ENCODE measurements at places on chromosomes 7 and 10.

- H3K4me3 ChIP-seq, result no peak overlapping the region
These were observed 62.8 kb upstream of the ADGRA1 start for GRCh38 chr10:133024704-133025557.

DNA sequence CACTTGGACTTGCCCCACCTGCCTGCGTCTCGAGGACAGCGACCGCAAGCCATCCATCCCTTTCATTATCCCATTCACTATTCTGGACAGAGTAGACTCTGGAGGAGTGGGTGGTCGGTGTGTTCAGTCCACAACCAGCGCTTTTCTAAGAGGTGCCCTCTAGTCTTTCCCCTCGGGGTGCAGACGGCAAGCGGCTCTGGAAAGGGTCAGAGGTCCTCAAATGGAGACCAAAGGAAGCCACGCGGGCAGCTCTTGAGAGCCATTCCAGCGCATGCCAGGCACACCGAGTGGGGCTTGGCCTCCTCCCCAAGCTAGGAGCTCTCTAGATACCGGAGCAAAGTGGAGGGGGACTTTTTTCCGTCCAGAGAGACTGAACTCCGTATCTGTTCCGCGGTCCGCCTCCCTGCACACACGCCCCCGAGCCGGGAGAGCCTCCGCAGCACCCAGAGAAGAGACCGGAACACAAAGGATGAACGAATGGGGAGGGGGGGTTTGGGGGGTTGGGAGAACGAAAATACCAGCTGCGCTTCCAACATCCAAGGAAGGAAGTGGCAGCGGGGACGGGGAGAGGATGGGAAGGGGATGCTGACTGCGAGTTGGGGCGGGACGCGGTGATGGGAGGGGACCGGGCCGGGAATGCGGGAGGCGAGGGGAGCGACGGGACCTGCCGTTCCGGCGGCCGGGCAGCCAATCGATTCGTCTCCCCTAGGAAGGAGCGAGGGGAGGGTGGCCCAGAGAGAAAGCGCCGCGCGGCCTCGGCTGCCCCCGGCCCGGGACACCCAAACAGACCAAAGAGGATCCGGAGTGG, 515 bp downstream of the GSDME start:
- H3K4me1 ChIP-seq, result no peaks in the 10 kb centered on the region
- DNase-seq, result no peak
- H3K27me3 ChIP-seq, result no peaks in the 10 kb centered on the region
- peak overlapping the region; percentile 77 for H3K4me3 ChIP-seq

GRCh38 chr10:70715853-70716795, 43.8 kb downstream of the ADAMTS14 start:
- H3K4me1 ChIP-seq, result no peaks in the 10 kb centered on the region
- H3K27me3 ChIP-seq, result no peaks in the 10 kb centered on the region
- no peaks in the 10 kb centered on the region for H3K36me3 ChIP-seq

GRCh38 chr7:116957874-116958273, 4.6 kb downstream of the ST7 start:
- H3K36me3 ChIP-seq, result no peaks in the 10 kb centered on the region
- no peak overlapping the region for H3K4me3 ChIP-seq
- H3K4me1 ChIP-seq, result no peaks in the 10 kb centered on the region
- no peaks in the 10 kb centered on the region for H3K27me3 ChIP-seq
- DNase-seq, result no peak

GRCh38 chr10:2893158-2893845, 174.0 kb upstream of the PFKP start:
- no peak overlapping the region for H3K4me3 ChIP-seq
- H3K27ac ChIP-seq, result no peak overlapping the region
- DNase-seq, result no peak
- H3K4me1 ChIP-seq, result no peaks in the 10 kb centered on the region
- no peaks in the 10 kb centered on the region for H3K36me3 ChIP-seq
- no peaks in the 10 kb centered on the region for H3K27me3 ChIP-seq

Measured in breast epithelium (tissue), 4 donors.